Left forelimb (tissue), 1 donor: ENCODE measurements at places on chromosomes 6 and 20.
A peak's percentile ranks its signal among the peaks of the same experiment; 100 is the strongest.

DNA sequence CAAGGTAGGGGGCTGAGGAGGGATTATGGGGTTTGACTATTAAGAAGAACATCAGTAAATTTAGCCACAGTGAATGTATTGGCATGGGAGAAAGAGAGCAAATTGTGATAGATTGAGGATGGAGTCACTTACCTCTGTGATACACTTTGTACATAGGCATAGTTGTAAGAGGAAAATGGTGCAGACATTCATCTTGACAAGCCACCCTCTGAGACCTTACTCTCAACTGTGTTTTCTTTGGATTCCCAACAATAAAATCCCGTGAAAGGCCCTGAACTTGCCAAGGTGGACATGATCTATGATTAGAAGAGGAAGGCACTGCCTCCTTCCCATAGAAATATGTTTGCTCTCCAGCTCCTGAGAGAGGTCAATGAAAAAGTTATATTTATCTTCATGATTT is 18.6 kb upstream of the TENT5A start:
- no peak for DNase-seq

DNA sequence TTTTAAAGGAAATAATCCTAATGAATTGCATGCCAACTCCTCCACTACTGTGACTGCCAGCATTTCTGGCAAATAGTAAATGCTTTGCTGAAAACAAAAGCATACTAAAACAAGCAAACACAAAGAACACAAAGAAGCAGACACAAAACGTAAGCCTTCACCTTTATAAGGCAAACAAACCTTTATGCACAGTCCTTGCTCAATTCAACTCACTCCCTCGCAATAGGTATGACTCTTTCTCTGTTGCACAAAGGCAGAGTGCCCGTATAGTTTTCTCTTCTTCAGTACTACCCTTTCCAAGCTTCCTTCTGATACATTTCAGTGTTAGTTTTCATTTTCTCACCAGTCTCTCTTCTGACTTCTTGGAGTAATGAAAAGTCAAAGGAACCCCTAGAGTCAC is 63.9 kb downstream of the PDE10A start:
- DNase-seq, result no peak

DNA sequence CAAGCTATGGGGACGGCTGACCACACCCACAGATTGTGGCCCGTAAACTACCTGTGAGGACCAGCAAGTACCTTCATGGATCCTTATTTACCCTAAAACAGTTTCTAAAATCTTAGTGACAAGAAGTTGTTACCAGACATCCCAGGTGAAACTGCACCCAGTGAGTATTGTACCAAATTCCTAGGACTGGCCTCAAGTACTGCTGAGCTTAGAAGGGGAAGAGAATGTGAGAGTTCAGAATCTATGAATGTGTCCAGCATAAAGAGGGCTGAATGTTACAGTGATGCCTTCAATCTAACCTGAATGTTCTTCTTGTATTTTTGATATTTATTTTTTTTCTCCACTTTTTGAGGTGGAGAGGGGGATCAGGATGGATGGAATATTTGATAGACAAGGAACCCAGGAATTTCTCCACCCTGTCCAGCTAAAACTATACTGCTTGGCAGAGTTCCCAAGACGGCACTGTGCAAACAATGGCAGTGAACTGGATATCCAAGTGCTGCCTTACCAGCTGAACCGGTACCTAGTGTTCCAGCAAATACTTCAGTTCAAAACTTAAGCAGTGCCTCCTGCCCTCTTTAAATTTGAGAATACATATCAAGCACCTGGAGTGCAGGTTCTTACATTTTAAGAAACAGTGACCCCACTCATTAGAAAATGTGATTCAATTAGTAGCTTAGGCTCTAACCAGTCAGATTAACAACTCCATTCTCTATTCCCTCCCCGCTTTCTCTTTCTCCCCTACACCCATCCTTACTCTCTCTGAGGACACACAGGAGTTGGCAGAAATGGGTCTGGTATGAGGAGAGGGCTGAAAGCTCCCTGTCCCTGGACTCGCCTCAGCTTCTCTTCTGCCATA is 427.3 kb upstream of the FLRT3 start:
- DNase-seq, result no peak

- no peak for DNase-seq
Measured at GRCh38 chr6:128743974-128744765, 138.8 kb upstream of the LAMA2 start.

DNA sequence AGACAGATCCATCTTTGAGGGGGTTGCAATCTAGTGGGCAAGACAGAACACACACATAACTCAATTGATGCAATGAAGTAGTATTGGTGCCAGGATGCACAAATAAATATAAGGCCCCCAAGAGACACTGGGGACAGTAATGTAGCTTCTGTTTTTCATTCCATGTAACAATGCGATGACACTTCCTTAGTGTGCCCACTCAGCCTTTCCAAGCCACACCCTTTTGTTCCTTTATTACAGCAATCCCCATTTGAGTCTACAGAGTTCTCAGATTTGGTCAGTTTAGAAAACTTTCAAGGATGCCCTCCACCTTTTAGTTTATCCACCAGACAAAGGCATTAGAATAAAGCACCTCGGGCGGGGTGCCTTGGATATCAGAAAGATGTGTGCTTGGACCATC is 15.5 kb downstream of the TGM3 start:
- DNase-seq, result no peak

DNA sequence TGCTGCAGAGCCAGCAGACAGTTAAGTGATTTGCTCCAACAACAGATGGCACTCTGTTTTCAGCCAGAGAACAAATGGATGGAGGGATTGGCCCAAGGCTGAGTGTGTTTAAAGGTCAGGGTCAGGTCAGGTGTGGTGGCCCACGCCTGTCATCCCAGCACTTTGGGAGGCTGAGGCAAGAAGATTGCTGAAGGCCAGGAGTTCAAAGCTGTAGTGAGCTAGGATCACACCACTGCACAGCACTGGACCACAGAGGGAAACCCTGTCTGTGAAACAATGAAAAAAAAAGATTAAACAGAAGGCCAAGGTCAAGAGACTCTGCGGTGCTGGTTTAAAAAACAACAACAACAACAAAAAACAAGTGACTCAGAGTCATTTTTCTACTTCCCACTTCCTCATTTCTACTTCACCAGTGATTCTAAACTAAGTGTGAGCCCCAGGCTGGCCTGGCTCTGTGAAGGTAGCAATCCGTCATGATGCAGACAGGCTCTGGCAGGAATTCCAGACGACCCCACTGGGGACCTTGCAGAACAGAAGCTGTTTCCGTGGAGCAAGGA is 42.5 kb upstream of the ARMC2 start:
- no peak for DNase-seq

GRCh38 chr6:71080826-71081225 is 124.0 kb upstream of the B3GAT2 start:
- DNase-seq, result no peak

- DNase-seq, result no peak
Measured at GRCh38 chr6:31903957-31904356, 2.1 kb upstream of the ZBTB12 start.

DNA sequence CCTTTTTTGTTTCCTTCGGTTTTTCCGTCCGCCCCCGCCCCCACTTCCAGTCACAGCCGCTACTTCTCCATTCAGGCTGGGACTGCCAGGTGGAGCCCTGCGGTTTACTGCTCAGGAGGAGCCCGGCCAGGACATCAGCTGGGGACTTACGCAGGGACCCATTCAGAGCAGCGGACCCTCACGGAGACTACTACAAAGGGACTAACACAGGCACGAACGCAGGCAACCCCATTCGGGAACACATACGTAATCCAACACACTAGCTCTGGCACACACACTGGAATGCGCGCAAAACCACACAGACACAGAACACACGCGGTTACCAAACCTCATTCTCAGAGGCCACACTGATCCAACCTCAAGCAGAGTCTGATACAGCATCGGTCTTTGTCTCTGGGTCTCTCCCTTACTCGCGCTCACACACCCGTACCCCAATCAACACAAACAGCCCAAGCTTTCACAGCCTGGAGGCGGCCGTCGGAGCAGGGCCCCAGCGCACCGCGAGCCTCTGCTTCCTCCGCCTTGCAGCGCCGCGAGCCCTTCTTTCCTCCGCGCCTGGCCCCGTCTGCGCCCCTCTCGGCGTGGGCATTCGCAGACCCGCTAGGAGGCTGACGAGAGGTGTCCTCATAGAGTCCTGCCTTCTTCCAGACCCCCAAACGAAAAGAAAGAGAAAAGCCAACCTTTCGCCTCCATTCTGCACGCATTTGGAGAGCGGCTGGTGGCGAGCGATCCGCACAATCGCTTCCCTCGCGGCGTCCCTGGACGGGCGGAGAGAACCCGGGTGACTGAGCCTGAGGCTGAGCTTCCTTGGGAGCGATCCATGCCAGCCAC is 1.1 kb upstream of the SLC32A1 start:
- DNase-seq, result no peak

DNA sequence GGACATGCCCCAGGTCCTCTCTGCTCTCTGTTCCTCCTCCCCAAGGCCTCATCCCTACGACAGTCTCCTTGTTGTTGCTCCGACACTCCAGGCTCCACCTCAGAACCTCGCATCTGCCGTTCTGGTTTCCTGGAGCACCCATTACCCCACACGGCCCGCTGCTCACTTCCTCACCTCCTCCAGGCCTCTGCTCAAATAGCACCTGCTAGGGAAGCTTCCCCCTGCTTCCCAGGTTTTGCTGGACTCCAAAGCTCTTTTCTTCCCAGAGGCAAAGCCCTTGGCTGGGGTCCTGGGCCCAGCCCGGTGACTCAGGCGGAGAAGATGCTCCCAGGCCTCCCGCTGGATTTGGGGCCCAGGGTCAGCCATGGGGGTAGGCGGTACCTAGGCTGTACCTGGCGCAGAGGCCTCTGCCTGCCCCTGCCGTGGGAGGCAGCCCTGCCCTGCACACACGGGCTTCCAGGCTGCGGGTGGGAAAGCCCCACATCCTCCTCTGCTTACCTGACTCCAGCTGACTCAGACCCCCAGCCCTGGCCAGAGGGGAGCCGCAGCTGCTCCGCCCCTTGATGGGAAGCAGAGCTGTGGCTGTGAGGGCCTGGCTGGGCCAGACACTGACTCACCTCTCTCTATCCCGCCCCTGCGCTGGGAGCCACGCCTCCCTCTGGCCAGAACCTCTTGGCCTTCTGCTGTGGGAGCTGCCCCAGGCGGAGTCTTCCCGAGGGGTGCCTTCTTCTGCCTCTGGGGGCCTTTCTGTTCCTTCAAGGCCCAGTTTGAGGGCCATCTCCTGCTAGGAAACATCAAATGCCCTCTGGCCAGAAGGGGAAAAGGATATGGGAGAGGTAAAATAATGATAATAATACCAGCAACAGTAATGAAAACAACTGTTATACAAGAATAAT is 130.5 kb downstream of the CEBPB start:
- DNase-seq, result peak; percentile 84

- DNase-seq, result no peak
Measured at GRCh38 chr6:195861-196360, 96.4 kb upstream of the DUSP22 start.

DNA sequence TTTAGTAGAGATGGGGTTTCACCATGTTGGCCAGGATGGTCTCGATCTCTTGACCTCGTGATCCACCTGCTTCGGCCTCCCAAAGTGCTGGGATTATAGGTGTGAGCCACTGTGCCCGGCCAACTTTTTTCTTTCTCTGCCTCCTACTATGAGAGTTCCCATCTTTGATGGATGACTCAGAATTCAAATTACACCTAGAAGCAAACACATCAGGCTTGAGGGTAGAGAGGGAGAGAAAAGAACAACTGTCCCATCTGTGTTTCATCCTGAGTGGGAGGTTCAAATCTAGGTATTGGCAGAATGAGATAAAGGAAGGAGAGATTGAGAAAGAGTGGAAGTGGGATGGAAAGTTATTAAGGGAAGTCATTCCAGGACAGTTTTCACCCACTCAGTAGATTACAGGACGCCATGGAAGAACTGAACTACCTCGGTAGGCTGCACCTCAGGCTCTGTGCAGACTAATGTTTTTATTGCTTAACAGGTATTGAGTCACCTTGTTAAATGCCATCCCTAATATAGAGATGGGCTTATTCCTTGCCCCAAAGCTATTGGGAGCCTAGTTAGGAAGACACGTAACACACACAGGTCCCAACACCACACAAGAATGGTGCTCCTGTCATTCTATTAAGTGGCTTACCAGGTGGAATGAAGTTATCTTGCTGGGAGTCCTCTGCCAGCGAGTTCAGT is 275.7 kb downstream of the SOX4 start:
- no peak for DNase-seq
